Mesothelial cell of epicardium (in vitro differentiated cells): ENCODE measurements at places on chromosomes 6 and 20.

DNA sequence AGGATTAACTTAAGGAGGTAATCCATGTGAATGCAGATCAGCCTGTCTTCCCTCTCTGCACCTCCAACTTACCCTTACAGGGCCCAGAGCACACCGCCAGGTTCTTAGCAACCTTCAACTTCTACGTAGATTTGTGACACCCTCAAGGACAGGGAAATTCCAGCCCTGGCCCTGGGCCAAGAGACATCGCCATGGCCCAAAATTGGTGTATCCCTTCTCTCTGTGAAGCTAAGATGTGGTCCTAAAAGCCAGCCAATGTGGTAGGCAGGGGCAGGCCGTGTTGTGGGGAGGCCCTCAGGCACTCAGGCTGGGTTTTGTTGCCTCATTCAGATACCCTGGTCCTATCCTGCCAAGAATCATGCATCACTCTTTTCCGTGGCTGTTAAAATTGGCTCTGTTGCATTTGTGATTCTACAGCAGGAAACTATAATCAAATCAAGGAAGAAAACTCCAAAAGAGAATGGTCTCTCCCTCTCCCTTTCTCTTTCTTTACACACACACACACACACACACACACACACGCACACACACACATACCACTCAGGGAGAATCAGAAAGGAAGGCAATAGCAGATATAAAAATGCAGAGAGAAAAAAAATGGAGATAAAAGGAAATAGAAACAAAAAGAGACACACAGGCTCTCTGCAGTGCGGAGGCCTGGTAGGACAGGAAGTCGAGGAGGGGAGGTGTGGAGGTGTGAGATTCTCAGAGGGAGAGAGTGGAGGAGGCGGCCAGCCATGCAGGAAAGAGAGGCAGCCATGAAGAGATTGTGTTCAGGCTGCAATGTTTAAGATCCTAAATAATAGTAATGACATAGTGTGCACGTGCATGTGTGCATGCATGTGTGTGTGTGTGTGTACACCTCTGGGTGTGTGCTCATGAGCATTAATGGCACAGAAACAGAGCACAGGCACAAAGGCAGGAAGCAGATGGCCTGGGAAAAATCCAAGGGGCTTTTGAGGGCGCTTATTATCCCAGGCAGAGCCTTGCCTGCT is 201.8 kb upstream of the LRFN2 start:
- DNase-seq: no peak

DNA sequence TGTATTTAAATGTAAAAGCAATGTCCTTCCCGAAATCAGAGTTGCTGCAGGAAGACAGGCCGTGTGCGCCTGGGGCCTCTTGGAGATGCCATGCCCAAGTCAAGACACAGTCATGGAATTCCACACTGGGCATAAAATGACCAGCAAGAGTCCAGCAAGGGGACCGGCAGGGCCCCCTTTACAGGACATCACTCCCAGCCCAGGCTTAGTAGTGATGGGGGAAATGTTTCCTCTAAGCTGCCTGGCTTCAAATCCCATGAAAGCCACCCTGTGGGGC is 1.9 kb upstream of the PPP1R3G start:
- DNase-seq: no peak

- no peak for DNase-seq
Measured at GRCh38 chr6:83153883-83154521, 39.1 kb downstream of the PGM3 start.

DNA sequence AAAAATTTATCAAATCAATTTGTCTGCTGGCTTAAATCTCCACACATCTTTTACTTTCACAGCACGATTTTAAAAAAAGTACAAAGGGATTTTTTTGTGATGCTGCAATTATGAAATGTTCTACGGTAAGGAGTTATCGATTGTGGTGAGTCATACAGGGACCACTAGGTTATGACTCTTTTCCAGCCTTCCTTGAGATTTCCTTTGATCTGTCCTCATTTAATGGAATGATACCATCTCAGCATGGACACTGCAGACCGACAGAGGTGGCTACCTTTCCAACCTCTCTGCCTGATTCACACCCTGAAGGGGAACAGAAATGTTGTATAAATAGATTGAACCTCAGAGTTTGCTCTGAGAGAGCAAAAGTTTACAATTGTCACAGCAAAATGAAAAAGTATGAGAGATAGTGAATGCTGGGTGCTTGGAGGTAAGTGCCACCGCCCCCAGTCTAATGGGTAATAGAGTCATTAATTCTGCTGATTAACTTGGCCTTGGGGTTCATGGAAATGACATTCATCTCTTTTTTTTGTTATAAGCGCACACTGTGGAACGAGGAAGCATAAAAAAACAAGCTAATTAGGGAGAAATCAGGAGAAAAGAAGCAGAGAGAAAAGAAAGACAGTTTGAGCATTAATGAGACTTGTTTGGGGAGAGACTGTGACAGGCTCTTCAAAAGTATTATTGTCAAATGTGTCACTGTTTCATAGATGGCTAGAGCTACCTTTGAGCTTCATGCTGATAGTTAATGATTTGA is 306.0 kb downstream of the RNF144B start:
- DNase-seq: no peak

DNA sequence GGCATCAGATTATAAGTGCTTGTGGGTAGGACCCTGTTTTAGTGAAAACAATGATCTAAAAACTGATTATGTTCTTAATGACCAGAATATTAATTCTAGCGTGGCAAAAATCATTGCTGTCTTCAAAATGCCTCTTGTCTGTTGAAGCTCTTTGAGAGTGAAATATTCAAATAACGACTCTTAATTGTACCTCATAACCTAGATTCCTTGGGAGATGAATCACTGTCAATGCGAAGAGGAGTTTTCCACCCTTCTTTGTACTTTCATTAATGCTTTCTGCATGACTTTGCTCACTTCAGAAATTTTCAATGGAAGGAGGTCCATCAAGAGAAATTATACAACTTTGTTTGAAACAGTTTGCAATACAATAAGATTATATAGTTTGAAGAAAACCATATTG is 71.5 kb downstream of the CRYBG1 start:
- no peak for DNase-seq

DNA sequence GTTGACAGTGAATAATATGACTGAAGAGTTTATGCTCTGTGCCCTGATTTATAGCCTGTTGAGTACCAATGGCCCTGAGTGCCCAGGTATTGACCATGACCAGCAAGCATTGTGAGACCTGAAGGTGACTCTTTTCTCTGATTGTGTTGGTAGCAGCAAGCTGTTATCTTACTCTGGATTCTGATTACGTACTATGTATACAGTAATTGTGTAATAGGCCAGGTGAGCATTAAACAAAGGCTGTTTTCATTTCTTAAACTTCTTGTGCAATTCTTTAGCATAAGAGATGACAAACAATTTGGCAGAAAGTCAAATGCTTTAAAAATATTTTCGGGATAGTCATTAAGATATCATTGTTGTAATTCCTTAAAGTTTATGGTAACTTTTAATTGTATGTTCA is 111.7 kb upstream of the PTPRK start:
- DNase-seq: no peak

- DNase-seq: no peak
Measured at GRCh38 chr20:11443382-11444119, 474.1 kb upstream of the BTBD3 start.

- DNase-seq: no peak
Measured at GRCh38 chr20:61497029-61497627, 245.1 kb downstream of the CDH4 start.

GRCh38 chr20:33281550-33282146 is 1.4 kb upstream of the BPIFB1 start:
- DNase-seq: no peak

GRCh38 chr6:84417260-84417659 is 189.8 kb upstream of the CEP162 start:
- no peak for DNase-seq

- DNase-seq: no peak
Measured at GRCh38 chr6:137787016-137787415, 80.0 kb upstream of the TNFAIP3 start.

- no peak for DNase-seq
Measured at GRCh38 chr6:77337392-77337791, 125.9 kb downstream of the HTR1B start.

DNA sequence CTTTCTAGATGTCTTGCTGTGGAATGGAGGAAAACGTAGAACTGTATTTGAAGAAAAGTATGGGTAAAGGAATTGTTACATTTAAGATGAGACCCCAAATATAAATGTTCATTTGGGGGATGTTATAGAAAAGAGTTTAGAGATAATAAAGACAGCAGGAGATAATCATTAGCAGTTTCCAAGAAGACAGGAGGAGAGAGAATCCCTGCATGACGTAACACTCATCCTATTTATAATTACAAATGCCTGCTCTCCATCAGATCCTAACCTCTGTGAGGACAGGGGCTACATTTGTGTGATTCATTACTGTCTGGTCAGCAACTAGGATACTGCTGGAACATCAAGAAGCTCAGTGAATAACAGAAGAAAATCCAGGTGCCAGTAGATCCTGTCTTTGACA is 133.0 kb upstream of the HDDC2 start:
- no peak for DNase-seq

DNA sequence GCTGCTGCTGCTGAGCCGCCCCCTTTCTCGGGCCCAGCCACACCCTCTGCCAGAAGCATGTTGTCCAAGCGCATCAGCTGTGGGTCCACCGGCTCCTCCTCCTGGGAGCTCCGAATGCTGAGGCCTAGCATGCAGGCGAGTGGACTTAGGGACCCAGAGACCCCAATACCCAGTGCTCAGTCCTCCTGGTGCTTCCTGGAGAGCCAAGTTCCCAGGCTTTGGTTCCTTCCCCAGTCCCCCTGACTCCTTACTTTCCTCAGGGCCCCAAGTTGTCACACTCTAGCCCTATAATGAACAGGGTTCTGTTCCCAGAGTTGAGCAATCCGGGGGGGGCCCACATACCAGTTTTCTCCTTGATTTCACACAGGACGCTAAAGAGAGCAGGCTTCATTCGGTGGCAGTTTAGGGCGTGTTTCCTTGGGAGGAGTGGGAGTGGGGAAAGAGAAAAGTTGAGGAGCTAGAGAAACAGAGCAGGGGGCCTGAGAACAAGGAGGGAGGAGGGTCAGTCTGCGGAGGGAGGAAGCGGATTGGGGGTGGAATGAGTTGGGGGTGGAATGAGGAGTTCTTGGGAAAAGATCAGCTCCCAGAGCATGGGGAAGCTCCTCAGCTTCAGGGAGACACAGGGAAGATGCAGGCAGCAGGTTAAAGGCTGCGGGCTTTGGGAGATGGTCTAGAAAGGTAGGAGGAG is 1.5 kb downstream of the PBX2 start:
- no peak for DNase-seq

- DNase-seq: no peak
Measured at GRCh38 chr20:25246182-25246999, 1.5 kb upstream of the PYGB start.

DNA sequence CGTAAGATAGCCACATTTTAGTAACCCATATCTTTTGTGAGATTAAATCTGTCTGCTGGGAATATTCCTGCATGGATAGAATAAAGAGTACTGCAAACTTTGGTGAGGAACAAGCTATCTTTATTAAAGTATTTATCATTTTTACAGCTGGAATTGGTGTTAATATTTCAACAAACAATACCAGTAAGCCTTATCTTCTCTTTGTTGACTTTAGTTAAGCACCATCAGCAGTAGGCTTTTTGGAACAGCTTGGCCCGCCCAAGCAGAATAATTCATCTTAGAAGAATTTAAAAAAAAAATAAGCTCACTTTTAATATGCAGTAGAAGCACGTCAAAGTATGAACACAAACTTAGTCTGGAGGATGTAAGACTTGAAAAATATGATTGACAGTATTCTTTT is 917.8 kb upstream of the ADGRB3 start:
- DNase-seq: no peak

GRCh38 chr6:31794866-31795615 is 511 bp downstream of the VARS1 start:
- DNase-seq: peak; percentile 57

- DNase-seq: no peak
Measured at GRCh38 chr20:31607640-31608250, 2.7 kb downstream of the ID1 start.

DNA sequence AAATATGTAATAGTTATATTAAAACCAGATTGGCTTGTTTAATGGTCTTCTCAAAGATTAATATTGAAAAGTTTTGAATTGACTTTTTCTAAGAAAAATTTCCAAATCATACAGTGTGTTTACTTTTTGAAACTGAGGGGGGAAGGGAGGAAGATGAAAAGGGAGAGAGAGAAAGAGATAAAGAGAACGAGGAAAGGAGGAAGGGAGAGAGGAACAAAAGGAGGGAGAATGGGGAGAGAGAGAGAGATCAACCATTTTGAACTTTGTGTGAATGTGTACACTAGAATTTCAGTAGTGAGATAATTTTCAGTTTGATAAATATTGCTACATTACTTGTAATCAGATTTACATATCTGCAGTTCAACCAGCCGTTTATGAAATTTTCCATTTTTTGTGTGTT is 124.5 kb downstream of the EPHA7 start:
- no peak for DNase-seq

GRCh38 chr6:150925976-150926375 is 60.5 kb downstream of the MTHFD1L start:
- no peak for DNase-seq

GRCh38 chr6:14423330-14423729 is 305.8 kb downstream of the CD83 start:
- no peak for DNase-seq

DNA sequence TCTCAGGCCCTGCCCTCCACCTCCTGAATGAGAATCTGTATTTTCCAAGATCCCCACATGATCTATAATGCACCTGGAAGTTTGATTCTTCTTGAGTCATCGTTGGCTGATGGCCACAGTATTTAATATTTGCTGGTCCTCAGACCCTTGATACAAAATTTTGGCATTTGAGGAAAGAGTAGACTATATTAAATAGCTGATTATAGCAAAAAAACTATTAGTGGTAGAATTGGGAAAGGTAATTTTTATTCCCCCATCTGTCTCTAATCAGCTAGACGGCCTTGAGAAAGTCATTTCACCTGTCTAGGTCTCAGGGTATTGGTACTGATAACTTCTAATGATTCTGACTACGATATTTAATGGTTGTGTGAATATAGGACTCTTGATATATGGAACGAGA is 176.8 kb downstream of the BMP2 start:
- DNase-seq: no peak
